NCI-H187 treated with DMSO at 0.1 percent for 48 hours (cell line): ENCODE measurements at places on chromosomes 2 and 18.

DNA sequence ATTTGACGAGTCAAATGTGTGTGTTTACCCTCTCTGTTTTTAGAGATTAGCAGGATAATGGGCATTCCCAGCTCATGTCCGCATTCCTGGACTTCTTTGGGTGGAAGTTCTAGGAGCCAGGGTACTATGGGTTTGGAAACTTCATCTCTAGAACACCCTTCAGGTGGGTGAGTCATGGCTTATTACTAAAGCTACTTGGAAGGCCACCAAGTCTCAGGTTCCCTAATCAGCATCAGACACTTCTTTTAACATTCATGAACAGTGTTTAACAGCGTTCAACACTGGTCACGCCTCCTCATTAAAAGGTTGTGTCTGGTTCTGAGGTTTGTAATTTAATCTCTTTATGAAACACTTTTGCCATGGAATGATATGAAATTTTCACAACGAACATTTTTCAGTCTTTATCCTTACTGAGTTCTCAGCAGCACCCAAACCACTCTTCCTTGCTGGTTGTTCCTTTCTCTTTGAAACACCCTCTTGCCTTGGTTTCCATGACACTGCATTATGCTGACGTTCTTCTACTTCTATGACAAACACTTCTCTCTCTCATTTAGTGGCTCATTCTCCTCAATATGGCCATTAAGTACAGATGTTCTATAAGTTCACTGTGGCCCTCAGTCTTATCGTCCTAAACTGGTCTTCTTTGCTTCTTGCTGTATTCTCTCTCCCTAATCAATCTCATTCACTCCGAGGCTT is 49.3 kb downstream of the MMADHC start:
- no peak for DNase-seq

DNA sequence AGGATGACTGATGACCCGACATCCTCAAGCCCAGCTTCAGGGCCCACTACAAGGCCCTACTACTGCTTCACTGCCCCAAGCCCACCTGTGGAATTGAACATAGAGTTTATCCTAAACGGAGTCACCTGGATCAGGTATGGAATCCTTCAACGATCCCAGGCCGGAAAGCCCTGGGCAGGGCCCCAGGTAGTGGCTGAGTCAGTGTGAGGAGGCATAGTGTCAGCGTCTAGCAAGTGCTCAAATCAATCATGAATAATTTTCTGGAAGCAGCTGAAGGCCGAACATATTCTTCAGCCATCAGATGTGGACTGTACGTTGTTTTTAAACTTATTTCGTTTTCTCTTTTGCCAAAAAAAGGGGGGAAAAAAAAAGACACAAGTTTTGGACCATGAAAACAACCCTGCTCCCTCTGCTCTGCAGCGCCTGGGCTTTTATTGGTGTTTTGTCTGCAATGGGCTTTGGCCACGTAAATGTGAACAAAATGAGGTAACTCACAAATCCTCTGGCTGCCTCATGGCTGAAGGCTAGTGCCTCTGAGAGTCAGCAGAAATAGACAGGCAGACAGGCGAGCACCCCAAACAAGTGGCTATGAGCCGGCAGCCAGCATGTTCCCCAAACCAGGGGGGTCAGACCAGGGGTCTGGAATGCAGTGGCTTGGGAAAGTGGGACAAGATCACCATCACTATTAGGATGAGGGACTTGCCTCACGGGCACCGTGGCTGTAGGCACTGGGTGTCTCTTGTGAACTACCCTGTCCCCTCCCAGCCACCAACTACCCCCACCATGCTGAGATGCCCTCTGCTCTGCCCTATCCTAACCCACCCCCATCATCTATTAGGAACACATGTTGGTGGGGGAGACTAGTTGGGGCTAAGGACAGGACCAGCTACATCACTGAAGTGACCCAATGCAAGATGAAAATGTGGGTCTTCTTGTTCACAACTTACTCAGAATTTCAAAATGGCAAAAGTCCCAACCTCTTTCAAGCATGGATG is 51.4 kb downstream of the TTC32 start:
- no peak for DNase-seq

- DNase-seq = no peak
Observed at GRCh38 chr2:169892951-169893350, 65.7 kb downstream of the UBR3 start.

DNA sequence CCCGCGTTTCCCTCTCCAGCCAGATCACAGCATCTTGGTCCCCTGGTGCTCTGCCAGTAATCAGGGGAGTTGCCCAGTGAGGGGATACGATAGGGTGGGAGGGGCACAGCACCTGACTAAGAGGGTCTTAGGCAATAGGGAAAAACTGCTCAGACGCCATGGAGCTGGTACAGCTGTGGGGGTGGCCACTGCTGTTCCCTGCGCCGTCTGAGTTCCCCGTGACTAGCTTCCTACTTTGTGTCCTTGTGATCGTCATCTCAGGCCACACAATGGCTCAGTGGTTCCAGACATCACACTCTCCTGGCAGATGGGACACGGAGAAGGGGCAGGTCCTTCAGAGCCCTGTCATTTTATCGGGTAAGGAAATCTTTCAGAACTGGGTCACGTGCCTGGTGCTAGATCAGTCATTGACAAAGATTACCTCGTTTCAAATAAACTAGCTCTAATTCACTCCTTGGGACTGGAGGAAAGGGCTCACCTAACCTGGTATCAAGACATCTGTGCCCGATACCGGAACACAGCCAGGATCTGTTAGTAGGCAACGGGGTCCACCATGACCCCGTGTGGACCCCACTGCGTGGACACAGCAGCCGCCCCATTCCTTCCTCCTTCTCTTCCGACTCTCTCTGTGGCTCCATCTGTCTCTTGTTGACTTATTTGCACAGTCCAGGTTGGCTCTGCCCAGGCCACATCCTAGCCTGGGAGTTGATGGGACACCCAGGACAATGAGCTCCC is 101.6 kb downstream of the PTGR3 start:
- no peak for DNase-seq

- DNase-seq = no peak
Observed at GRCh38 chr2:203170502-203170901, 68.3 kb upstream of the CYP20A1 start.

DNA sequence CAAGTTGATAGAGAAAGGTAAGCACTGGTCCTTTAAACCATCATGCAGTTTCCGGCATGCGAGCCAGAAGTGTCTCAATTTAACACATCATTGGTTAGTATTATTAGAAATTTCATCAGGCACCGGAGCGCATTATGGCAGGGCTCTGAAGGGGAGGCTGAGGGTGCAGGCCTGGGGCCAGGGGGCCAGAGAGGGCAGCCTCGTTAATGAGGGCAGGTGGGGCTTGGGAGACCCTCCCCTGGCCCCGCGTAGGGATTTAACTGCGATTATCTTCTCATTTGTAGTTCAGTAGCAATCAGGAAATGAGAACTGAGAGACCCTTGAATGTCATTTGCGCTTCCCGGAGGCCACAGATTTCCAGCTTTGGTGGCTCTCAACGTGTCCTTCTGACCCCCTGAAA is 246.4 kb downstream of the KLHL29 start:
- no peak for DNase-seq
